ENCODE measurements at places on chromosomes 1 and 21.

GRCh38 chr1:225637651-225638199 is 15.2 kb downstream of the ENAH start:
- DNase-seq, result no peak

DNA sequence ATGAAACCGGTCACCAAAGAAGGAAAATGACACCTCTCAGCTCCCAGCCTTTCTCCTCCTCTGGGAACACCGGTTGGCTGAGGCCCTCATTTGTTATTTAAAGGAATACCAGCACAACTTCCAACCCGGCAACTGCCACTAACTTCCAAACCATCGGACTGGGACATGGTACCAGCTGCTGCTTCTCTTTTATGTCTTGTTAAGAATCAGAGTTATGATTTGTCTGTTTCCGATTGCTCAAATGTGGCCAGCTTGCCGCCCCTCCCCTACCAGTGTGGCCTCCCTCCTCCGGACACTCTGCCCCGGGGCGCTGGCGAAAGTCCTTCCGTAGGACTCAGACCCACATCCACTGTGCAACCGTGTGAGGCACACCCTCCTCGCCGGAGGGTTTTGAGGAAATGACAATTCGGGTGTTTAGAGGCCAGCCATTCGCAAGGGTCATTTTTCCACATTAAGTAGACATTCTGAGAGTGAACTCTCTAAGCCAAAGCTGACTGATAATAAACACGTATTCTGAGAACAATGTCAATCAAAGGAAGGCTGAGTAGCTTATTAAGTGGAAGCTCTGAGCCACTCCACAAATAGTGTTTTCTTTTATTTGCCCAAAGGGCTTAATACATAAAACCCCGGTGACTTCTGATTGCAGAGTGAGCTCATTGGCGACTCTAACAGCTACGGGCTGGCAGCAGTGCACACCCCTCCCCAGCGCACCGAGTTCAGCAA is 5.5 kb downstream of the RIPK4 start:
- DNase-seq, result peak; percentile 73

DNA sequence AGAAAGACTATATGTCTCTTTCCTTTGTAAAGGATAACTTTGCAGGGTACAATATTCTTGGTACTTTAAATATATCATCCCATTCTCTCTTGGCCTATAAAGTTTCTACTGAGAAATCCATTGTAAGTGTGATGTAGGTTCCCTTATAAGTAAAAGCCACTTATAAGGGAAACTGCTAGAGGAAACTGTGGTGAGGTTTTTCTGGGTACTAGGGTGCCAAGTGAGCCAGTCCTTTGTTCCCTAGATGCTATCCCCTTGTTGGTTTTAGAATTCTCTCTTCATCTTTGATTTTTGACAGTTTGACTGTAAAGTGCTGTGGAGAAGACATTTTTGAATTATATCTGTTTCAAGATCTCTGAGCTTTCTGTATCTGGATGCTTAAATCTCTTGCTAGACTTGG is 108.9 kb upstream of the NEK7 start:
- no peak for DNase-seq

- no peak for DNase-seq
Measured at GRCh38 chr1:33524586-33524985, 52.1 kb downstream of the ZSCAN20 start.

GRCh38 chr1:226365831-226366231 is 42.1 kb downstream of the PARP1 start:
- no peak for DNase-seq

DNA sequence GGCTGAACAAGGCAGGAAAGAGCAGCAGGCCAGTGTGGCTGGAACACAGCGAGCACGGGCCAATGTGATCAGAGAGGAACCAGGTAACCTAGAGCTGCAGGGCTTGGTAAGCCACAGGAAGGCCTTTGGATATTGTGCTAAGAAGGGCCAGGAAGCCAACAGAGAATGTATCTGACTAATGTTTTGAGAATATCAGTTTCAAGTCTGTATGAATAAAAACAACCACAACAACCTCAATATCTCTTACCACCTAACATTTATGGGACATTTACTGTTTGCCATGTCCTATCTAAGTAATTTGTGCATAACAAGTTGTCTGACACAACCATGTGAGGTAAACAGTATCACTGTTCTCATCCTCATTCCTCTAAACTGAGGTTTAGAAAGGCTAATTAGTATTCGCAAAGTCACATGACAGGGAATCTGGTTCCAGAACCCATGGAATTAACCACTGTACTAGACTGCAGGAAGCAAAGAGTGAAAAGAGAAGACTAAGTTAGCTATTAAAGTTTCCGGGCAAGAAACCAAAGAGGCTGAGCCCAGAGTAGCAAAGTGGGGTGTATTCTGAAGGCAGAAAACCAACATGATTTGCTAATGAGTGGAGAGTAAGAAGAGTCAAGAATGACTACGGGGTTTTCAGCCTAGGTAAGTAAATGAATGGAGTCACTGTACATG is 38.9 kb downstream of the SPRTN start:
- no peak for DNase-seq

DNA sequence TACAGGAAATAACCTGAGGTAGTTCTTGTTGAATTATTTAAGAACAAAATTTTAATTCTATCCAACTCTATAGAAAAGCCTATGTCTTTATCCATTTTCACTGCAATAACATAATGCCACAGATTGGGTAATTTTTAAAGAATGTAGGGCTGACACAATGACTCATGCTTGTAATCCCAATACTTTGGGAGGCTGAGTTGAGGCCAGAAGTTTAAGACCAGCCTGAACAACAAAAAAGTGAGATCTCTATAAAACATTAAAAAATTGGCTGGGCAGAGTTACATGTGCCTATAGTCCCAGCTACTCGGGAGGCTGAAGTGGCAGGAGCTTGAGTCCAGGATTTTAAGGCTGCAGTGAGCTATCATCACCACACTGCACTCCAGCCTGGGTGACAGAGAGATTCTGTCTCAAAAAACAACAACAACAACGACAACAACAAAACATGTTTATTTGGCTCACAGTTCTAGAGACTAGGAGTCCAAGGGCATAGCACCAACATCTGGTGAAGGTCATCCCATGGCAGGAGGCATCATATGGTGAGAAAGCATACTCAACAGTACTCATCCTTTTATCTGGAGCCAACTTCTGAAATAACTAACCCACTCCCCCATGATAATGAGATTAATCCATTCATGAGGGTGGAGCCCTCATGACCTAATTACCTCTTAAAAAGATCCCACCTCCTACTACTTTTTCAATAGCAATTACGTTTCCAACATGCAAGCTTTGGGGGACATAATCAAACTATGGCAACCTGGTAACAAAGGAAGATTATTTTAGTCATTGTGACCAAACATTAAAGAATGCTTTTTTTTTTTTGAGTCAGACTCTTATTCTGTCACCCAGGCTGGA is 59.6 kb downstream of the ABL2 start:
- no peak for DNase-seq

DNA sequence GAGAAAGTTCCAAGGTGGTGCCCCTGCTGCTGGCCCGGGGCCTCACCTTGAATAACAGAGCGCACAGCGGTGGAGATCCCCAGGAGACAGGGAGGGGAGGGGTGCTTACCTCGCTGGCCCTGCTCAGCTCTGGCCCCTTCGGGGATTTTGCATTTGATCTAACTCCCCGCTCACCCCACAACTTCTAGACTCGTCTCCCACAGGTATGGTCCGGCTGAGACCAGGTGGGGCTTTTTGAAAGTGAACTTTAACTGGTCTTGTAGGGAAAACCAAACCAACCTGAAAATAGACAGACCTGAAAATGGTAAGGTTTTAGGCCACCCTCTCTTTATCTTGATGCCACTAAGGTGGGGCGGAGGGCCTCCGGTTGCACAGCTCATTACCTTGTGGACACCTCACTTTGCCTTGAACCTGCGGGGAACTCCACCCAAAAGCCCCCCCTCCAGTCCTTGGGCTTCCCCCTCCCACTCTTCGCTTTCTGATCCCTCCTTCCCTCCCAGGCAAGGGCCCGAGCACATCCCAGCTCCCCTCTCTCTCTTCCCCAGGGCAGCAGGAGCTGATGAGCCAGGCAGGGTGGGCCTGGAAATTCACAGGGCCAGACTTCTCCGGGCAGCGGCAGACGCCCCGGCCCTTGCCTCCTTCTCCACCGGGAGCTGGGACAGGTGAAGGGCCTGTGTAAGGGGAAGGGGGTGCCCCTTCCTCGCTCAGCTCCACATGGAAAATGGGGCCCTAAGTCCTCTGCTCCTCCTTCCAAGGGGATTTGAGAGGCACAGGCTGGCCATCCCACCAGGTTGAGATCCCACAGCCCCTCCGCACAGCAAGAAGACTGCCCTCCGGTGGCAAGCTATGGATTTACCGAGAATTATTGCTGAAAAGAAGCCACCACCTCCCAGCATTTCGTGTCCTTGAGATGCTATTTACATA is 16.1 kb downstream of the TNFRSF8 start:
- no peak for DNase-seq

DNA sequence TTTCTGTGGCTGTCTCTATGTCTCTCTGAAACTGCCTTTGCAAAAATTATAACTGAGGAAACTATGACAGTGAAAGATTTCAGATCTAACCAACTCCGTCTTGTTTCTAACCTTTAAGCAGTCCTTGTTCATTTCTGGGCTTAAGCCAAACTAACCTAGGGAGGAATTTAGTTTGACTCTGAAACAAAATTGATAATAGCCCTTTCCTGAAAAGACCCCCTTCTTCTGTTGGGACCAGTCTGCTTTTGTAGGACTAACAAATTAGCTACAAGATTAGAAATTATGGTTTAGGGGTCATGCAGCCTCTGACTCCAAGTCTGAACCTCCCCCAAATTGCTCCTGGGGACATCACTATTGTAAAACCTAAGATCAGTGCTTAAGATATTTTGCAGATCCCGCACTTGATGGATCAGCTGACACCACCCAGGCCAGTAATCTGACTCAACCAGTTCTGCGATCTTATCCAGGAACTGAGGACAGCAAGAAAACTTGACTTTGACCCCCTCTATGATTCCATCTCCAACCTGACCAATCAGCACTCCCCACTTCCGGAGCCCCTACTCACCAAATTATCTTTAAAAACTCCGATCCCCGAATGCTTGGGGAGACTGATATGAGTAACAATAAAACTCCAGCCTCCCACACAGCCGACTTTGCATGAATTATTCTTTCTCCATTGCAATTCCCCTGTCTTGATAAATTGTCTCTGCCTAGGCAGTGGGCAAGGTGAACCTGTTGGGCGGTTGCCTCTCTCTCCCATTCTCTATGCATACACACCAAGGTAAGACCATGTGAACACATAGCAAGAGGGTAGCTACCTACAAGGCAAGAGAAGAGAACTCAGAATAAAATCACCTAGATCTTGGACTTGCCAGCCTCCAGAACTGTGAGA is 11.1 kb upstream of the TRIM63 start:
- DNase-seq, result no peak

- no peak for DNase-seq
Measured at GRCh38 chr1:212244441-212244840, 40.8 kb upstream of the PPP2R5A start.

- DNase-seq, result no peak
Measured at GRCh38 chr1:95312181-95312580, 78.2 kb downstream of the RWDD3 start.

- no peak for DNase-seq
Measured at GRCh38 chr1:225770561-225771248, 6.9 kb upstream of the SRP9 start.

All from CD4-positive, alpha-beta T cell treated with Interleukin-15 for 1 hour (primary cell).